ENCODE measurements at places on chromosomes 3 and 15.

GRCh38 chr3:171462224-171462623 lies 2.0 kb upstream of the TNIK start:
- DNase-seq, result peak; percentile 32

DNA sequence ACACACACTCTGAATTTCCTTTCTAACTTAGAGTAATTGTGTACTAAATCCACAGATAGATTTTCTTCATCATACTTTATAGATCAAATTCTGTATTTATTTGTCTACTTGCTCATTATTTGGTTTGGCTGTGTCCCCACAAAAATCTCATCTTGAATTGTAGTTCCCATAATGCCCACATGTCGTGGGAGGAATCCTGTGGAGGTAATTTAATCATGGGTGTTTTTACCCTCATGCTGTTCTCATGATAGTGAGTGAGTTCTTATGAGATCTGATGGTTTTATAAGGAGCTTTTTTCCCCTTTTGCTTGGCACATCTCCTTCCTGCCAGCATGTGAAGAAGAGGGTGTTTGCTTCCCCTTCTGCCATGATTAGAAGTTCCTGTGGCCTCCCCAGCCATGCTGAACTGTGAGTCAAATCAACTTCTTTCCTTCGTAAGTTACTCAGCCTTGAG lies 198.3 kb upstream of the TGFBR2 start:
- no peak for DNase-seq

DNA sequence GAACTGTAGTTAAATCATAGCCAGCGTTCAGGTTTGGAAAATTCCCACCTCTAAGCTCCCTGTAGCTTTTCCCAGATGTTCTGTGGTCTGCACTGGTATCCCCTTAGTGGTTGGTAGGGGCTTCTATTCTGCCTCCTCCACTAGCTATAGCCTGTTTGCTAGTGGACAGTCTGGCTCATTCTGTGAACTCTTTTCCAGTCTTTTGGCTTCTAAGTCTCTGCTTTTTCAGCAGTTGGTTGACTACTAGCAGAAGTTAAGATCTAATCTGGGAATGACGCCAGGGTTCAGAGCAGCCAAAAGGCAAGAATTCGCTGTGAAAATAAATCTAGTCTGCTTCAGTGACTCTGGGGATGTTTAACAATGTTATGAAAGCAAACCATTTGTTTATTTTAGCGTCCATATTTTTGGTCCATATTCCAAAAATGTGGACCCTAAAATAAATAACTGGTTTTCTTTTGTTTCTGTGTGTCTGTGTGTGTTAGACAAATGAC lies 73.7 kb upstream of the WDR72 start:
- no peak for DNase-seq

- no peak for DNase-seq
Observed at GRCh38 chr15:66850996-66851310, 148.9 kb downstream of the SMAD6 start.

DNA sequence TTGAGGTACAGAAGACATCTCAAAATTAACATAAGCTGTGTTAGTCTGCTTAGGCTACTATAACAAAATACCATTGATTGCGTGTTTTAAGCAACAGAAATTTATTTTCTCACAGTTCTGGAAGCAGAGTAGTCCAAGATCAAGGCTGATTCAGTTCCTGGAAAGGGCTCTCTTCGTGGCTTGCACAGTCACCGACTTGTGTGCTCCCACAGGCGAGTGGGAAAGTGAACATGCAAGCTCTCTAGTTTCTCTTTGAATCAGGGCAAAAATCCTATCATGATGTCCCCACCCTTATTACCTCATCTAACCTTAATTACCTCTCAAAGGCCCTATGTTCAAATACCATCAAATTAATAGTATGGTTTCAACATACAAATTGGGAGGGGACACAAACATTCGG lies 505.9 kb downstream of the ZIC1 start:
- no peak for DNase-seq

- DNase-seq, result no peak
Observed at GRCh38 chr15:98728082-98728810, 79.9 kb downstream of the IGF1R start.

DNA sequence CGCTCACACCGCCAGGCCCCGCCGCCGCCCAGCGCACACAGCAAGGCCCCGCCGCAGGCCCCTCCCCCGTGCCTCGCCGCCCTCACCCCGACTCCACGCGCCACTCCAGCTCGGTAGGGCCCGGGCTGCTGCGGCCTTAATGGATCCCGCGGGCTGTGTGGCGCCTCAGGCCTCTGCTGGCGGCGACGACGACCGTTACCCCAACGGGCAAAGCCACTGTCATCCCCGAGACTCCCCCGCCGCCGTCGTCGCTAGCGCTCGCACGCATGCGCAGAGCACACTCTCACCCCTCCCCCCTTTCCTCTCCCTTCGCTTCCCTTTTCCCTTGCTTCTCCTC lies at the start of gene MSL2:
MSL2 (minus strand) TSS at position 272 of the 337 bp plus-strand sequence. CDS start 1,222 bp downstream, outside the sequence.
- no peak for DNase-seq

DNA sequence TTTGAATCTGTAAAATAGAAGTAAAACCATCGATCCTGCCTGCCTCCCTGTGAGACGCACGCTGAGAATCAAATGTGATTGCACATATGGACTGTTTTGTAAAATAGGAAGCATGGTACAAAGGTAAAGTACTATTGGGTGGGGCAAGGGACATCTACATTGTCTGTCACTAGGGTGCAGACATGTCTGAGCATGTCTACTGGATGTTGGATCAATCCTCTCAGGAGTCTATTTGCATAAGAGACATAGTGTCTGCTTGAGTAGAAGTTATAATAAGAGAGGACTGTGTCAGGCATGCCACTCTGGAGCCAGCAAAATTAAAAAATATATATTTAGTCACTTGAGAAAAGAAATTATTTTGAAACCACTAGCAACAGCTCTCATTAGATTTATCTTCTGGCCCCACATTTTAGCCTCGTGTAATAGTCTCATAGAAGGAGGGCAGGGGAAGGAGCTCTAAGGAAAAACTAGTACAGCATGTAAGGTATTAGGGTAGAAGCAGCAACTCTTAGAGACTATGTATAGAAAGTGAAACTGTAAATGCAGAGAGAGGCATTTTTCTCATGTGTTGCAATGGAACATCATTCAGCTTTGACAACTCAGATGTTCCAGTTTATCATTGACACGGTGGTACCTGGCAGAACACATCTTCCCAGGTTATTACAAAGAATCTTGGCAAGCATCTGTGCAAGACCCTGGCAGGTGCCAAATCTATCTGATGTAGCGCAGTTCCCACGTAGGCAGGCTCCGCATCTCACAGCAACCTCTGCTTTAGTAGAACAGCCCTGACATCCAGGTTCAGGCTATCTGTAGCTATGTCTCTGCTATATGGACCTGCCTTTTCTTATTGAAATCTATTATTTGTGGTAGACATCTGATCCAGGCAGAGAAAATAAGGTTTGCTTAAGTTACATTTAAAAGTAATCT lies 85.2 kb upstream of the CHL1 start:
- DNase-seq, result no peak

Data from activated CD4-positive, alpha-beta T cell treated with anti-CD3 and anti-CD28 coated beads for 4 hours (primary cell).